Glutamatergic neuron (in vitro differentiated cells): ENCODE measurements at places on chromosomes 1 and 21. TPM values are rescaled to one million over a fixed set of nuclear protein-coding genes. Genes with fewer than 3 reads are reported as not detected.
A peak's percentile ranks its signal among the peaks of the same experiment; 100 is the strongest.

GRCh38 chr1:228804640-228805413, 69.5 kb downstream of the RHOU start:
- H3K27ac ChIP-seq, result peak overlapping the region; percentile 84
- H3K4me3 ChIP-seq, result peak overlapping the region; percentile 16
- H3K27me3 ChIP-seq, result peaks cover 4% of the 10 kb centered on the region
- peaks cover 20% of the 10 kb centered on the region for H3K4me1 ChIP-seq

DNA sequence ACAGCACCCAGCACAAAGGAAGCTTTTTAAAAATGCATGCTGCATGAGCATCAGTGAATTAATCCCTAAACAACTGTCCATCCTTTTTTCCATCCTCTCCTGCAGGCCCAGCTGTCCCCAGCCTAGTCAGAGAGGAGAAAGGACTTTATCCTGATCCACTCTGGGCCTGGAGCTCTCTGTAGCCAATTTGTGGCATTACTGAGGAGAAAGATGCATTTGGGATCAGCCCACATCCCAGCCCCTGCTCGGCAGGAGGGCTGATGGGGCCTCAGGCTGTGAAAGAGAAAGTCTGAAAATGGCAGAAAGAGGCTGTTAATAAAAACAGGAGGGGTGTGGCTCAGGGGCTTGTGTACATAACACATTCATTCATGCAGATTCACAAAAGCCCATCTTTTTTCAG, 37.5 kb upstream of the ATP2B4 start:
- no peak for DNase-seq
- H3K27me3 ChIP-seq, result peaks cover 1% of the 10 kb centered on the region
- H3K4me3 ChIP-seq, result no peak overlapping the region
- H3K27ac ChIP-seq, result peak overlapping the region; percentile 86
- H3K36me3 ChIP-seq, result no peaks in the 10 kb centered on the region

Gene RAP1A
- 17.9 TPM for total RNA-seq

Gene ACOT11
- 0.32 TPM for total RNA-seq

Gene RASSF5
- 2.7 TPM for total RNA-seq
